Left lung (tissue), 14 donors: ENCODE measurements at places on chromosomes 16 and 17. TPM values are rescaled to one million over a fixed set of nuclear protein-coding genes. Genes with fewer than 3 reads are reported as not detected.

- no peak for DNase-seq
Observed at GRCh38 chr16:28834349-28834748, 11.6 kb downstream of the ATXN2L start.

DNA sequence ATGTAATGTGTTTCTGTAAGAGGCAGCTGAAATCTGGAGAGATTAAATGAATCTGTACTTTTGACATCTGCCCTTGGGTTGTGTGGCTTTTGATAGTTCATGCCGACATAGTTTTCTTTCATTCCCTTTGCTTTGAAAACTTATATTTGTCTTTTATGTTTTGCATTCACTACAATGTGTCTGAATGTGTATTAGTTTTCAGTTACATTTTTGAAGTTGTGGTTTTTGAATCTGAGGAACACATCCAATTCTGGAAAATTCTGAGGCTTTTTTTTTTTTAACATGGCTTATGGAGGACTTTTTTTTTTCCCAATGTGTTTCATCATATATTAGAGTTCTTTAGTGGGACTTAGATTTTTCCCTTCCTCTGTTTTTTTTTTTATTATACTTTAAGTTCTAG, 683.7 kb upstream of the SOX9 start:
- DNase-seq: no peak

GRCh38 chr17:73624496-73624988, 19.7 kb downstream of the SDK2 start:
- no peak for DNase-seq

DNA sequence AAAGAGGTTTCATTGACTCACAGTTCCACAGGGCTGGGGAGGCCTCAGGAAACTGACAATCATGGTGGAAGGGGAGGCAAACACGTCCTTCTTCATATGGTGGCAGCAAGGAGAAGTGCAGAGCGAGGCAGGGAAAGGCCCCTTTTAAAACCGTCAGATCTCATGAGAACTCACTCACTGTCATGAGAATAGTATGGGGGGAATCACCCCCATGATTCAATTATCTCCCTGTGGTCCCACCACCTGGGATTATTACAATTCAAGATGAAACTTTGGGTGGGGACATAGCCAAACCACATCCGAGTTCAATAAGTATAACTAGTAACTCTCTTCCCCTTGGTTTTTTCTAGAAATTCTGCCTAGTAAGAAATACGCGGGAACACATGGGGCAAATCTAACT, 94.9 kb downstream of the AXIN2 start:
- no peak for DNase-seq

- DNase-seq: no peak
Observed at GRCh38 chr17:70750983-70751382, 581.7 kb downstream of the KCNJ2 start.

LDHD gene
- total RNA-seq: 9.9 TPM

DNAAF1 gene
- 10.3 TPM for total RNA-seq

CNP gene
- total RNA-seq: 64.9 TPM
